ENCODE measurements at places on chromosomes 7 and 10.

- DNase-seq, result no peak
Measured at GRCh38 chr10:13759168-13759567, 172.4 kb downstream of the PRPF18 start.

- DNase-seq, result no peak
Measured at GRCh38 chr7:99949645-99950228, 20.3 kb upstream of the GJC3 start.

- DNase-seq, result no peak
Measured at GRCh38 chr10:48777110-48777509, 92.4 kb downstream of the WDFY4 start.

GRCh38 chr7:44772440-44772839, 23.8 kb downstream of the ZMIZ2 start:
- DNase-seq, result no peak

DNA sequence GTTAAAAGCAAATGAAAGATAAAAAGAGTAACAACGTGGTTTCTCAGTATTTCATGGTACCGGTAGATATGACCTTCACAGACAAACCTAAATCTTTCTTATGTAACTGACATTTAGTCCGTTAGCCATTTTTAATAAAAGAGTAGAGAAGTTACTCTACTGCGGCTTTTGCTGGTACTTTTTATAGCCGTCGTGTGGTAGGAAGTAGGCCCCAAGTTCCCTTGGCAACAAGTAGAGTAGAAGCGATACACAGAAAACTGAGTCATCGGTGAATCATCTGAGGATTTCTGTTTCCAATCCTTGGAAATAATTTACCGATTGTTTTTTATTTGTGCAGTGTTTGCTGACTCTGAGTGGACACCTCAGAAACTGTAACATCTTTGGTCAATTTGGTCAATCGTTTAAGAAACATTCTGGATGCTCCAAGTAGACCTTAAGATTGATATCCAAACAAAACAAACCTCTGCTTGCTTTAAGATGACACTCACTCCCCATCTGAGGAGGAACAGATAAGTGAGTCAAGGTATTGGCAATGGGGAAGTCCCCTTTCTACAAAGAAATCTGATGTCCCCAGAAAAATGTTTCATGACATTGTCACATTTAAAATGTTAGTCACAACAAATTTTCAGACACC, 63.9 kb upstream of the AHR start:
- peak; percentile 48 for DNase-seq

DNA sequence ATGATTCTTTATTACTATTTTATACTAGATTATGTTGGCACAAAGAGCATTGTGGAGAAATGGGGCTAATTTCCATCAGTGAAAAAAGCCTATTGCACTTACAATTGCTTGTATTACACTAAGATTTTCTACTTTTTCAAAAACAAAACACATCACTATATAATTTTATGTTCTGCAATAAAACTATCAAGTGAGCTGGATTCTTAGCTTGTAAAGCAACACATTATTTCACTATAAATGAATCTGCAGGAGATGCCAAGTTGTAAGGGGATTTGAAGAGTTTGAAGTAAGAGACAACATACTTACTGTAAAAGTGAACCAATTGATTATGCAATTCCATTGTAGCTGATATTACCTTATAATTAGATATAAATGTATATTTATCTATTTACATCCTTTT, 333.3 kb upstream of the SEMA3D start:
- no peak for DNase-seq

DNA sequence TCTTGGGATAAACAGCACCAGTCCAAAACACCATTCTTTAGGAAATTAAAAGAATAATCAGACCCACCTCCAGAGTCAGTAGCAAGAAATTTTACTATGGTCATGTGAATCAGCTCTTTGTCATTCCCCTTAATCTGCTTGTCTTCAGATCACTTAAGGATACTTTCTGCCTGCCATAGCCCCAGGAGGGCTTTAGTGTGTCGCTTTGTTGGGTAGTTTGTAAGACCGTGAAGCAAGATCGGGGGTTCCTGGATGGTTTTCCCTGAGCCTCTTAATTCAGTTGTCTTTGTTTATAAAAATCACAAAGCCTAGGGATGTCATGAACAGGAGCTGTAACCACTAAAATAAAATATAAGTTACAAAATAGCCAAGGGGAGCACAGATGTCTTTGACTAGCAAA, 223.6 kb downstream of the RELN start:
- no peak for DNase-seq

- DNase-seq, result no peak
Measured at GRCh38 chr7:17558558-17559332, 260.3 kb downstream of the AHR start.

DNA sequence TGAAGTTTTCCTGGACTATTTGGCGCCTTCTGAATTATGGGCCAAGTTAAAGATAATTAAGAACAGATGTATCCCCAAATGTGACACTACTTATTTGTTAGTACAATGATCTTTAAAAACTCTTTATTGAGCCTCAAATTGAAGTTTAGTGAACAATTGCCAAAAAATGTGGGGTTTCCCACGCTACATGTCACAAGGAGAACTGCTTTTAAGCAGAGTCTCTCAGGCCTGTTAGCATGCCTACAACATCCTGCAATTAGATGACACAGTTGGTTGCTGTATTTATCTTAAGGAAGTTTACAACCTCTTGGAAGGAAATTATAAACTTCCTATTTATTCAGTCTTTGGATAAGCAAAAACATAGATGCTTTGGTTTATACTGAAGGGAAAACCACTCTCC, 733.0 kb downstream of the TNS3 start:
- no peak for DNase-seq

DNA sequence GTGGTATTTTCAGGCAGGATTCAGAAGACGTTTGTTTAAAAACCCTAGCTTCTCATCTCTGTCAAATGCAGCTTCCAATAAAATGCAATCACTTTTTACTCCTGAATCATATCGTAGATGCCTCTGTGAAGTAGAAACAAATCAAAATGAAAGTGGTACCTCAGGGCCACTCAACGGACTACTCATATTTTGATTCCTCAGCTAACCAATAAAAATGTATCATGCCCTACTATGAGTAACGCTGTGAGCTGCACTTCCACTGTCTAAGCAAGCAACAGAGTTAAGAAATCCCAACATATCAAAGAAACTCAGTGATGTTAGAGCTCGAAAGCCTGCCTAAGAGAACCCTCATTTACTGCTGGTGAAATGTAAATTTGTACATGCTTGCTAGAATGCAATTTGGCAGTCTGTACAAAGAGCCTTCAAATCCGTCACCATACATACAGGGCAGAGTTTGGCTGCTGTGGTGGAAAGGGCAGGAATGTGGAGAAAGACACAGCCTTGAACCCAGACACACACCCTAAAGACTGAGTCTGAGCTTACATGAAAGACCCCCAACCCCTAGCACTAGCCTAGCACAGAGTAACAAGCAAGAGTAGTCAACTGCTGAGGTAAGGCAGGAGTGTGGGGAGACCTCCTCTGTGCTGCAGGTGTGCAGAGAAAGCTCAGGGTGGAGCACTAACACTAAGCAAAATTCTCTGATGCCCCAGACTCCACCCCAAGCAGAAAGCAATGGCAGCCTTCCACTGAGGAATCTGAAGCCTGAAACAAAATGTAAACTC, 151.5 kb downstream of the ANK3 start:
- peak; percentile 22 for DNase-seq

- no peak for DNase-seq
Measured at GRCh38 chr10:31490858-31491504, 172.0 kb downstream of the ZEB1 start.

DNA sequence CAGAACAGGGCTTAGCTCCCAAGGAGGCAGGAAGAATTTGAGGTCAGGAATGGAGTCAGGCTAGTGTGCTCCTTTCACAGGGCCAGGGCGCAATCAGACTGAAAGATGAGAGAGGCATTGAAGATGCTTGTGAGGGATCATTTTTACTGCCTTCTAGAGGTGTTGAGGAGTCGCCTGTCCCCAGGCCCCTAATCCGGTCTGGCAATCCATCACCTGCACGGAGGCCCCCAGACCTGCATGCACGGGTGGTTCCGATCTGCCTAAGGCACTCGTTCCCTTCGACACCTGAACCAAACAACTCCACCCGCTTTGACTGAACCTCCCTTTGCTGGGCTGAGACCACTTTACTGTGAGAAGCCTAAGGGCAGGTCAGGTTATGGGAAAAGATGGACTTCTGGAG, 8.0 kb downstream of the FOXI2 start:
- no peak for DNase-seq

GRCh38 chr10:53978301-53978700, 822.7 kb downstream of the PCDH15 start:
- DNase-seq, result no peak

DNA sequence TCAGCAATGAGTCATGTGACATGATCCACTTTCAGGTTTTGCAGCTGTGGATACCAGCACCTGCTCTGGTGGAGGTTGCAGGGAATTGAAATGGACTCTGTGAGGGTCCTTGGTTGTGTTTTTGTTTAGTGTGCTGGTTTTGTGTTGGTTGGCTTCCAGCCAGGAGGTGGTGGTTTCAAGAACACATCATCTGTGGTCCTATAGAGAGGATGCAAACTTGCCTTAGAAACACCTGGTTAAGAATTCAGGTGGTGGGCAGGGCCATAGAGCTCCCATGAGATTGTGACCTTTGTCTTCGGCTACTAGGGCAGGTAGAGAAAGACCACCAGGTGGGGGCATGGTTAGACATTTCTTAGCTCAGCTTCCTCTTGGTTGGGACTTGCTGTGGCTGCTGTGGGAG, 59.2 kb upstream of the CYP2C9 start:
- DNase-seq, result no peak

- DNase-seq, result no peak
Measured at GRCh38 chr10:10307551-10307950, 710.1 kb upstream of the CELF2 start.

GRCh38 chr10:66627156-66627555, 298.7 kb upstream of the LRRTM3 start:
- no peak for DNase-seq
